Neural crest cell (in vitro differentiated cells): ENCODE measurements at places on chromosomes 4 and X. TPM values are rescaled to one million over a fixed set of nuclear protein-coding genes. Genes with fewer than 3 reads are reported as not detected.

DNA sequence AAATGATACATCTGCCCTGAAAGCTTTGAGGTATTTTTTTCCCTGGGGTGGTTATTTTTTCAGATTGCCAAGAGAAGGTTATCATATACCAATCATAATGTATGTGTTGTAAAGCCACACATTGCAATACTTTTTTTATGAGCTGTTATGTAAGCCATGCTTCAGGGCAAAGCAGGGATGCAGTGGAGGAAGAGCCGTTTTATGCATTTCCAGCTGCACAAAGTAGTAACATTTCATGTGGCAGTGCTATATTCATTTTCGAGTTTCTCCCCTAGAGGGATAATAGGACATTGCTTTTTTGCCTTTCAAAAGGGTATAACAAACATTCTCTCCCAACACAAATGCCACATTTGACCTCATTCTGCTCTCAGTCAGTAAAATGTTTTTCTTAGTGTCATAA, 68.5 kb downstream of the GALNT7 start:
- peaks cover 10% of the 10 kb centered on the region for H3K4me1 ChIP-seq
- H3K4me3 ChIP-seq: no peak overlapping the region
- no peak overlapping the region for H3K27ac ChIP-seq
- no peaks in the 10 kb centered on the region for H3K36me3 ChIP-seq

GRCh38 chr4:136571315-136571714, 961.0 kb downstream of the PCDH18 start:
- no peak for DNase-seq
- H3K36me3 ChIP-seq: no peaks in the 10 kb centered on the region
- no peak overlapping the region for H3K4me3 ChIP-seq
- no peaks in the 10 kb centered on the region for H3K27me3 ChIP-seq
- H3K27ac ChIP-seq: no peak overlapping the region

DNA sequence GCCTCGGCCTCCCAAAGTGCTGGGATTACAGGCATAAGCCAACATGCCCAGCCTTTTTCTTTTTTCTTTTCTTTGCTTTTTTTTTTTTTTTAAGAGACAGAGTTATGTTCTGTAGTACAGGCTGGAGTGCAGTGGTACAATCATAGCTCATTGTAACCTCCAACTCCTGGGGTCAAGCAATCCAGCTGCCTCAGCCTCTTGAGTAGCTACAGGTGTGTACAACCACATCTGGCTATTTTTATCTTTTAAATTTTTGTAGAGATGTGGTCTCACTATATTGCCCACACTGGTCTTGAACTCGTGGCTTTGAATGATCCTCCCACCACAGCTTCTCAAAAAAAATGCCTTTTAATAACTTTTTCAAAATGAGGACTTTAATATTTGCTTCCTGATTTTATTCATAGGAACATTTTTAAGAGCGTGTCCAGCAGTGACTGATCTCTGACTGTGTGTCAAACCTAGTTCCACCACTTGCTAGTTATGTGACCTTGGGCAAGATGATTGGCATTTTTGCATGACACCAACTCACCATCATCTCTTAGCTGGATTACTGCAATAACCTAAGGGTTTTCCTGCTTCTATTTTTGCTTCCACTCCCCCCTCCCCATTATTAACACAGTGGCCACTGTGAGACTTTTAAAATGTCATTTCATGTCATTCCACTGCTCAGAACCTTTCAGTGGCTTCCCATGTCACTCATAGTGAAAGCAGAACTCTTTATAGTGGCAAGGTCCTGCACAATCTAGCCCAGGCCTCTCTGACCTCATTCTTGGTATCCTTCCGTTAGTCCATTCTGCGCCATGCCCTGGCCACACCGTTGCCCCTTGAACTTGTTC, 4.5 kb upstream of the TNIP3 start:
- no peaks in the 10 kb centered on the region for H3K36me3 ChIP-seq
- no peaks in the 10 kb centered on the region for H3K27me3 ChIP-seq
- H3K27ac ChIP-seq: no peak overlapping the region
- no peak overlapping the region for H3K4me3 ChIP-seq

The TBCK gene
- total RNA-seq: 42.0 and 47.6 TPM in 2 replicates

The CXorf49 gene
- total RNA-seq: not detected in 2 replicates

The NAP1L2 gene
- total RNA-seq: 7.2 and 7.3 TPM in 2 replicates

DNA sequence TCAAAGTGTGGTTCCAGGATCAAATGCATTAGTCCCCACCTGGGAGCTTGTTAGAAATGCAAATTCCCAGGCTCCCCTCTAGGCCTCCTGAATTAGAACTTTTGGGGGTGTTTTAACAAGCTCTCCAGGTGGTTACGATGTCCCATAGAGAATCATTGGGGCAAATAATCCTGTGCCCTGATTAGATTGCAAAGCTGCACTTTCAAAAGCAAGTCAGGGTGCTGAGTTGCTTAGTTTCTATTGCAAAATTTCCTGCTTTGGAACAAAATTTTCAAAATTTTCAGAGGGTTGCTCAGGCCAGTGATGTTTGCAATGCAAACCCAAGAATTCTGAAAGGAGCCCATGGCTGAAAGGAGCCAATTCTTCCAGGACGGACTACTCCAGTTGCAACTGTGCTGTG, 71.0 kb downstream of the MGST2 start:
- DNase-seq: no peak
- H3K4me1 ChIP-seq: peaks cover 72% of the 10 kb centered on the region
- no peaks in the 10 kb centered on the region for H3K27me3 ChIP-seq
- H3K27ac ChIP-seq: no peak overlapping the region
- peak overlapping the region; percentile 79 for H3K4me3 ChIP-seq

The USP17L30 gene
- not detected in 2 replicates for total RNA-seq
